Activated CD4-positive, alpha-beta memory T cell treated with anti-CD3 and anti-CD28 coated beads for 36 hours (primary cell): ENCODE measurements at places on chromosomes 2 and 18. TPM values are rescaled to one million over a fixed set of nuclear protein-coding genes. Genes with fewer than 3 reads are reported as not detected.
A peak's percentile ranks its signal among the peaks of the same experiment; 100 is the strongest.

DNA sequence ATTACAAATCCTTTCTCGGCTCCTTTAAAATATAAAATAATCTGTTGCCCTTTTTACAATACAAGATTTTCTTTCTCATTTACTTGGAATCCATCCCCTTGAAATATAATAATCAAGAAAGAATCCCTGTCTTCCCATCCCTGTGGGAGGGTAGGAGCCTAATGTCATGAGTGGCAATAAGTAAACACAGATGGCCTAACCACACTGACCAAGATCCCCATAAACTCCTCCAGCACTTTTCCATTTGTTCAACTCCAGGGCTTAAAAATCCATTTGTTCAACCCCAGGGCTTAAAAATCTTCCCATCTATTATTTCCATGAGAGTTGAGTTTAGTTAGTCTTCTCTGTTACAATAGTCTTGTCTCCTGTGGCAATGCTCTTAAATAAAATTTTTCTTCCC lies 297.6 kb downstream of the CDH7 start:
- no peaks in the 10 kb centered on the region for H3K4me1 ChIP-seq
- no peak overlapping the region for H3K27ac ChIP-seq
- H3K36me3 ChIP-seq = no peaks in the 10 kb centered on the region
- no peaks in the 10 kb centered on the region for H3K27me3 ChIP-seq
- no peak overlapping the region for H3K4me3 ChIP-seq

DNA sequence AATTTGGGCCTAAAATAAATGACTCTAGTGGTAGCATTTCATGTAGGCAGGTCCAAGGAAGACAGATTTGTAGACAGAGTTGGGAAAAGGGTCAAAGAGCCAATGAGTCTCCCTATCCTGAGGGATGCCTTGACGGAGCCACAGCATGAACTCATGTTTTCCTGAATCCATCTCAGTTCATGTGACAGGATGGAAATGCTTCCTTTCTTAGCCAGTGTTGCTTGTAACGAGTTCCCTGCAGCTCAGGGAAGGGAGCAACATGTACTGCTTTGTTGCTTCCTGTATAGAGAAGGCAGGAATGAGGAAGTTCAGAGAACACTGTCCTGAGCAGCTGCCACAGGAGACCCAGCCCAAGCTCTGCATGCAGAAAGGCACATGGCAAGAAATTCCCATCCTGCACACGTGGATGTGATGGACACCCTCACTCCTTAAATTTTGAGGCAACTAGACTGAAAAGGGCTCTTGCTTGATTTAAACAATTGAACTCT lies 27.9 kb downstream of the TMEM17 start:
- no peak for DNase-seq
- peaks cover 5% of the 10 kb centered on the region for H3K27me3 ChIP-seq
- H3K4me3 ChIP-seq = no peak overlapping the region
- H3K4me1 ChIP-seq = no peaks in the 10 kb centered on the region
- no peaks in the 10 kb centered on the region for H3K36me3 ChIP-seq
- no peak overlapping the region for H3K27ac ChIP-seq

The FOXD4L1 gene
- not detected for total RNA-seq

DNA sequence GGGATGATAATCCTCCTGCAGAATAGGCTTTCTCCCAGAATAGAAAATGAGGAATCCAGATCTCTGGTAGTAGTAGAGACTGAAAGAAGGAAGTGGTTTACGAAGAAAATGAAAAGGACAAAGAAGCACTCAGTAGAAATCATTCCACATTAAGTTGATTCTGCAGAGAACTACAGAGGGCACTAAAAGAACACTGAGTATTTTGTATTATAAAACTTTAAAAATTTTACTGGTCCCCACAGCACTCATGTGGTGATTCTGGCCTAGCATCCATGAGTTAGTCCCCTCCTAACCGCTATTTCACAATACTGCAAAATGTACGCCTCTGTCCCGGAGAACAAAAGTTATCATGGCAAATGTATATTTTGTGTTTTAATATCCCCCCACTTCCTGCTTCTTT lies 42.9 kb upstream of the SLC35F5 start:
- peaks cover 13% of the 10 kb centered on the region for H3K4me1 ChIP-seq
- no peak overlapping the region for H3K4me3 ChIP-seq
- H3K27me3 ChIP-seq = peaks cover 10% of the 10 kb centered on the region
- no peaks in the 10 kb centered on the region for H3K36me3 ChIP-seq
- no peak overlapping the region for H3K27ac ChIP-seq

GRCh38 chr2:161990741-161991140 lies 83.3 kb downstream of the DPP4 start:
- H3K36me3 ChIP-seq = peaks cover 15% of the 10 kb centered on the region
- H3K27me3 ChIP-seq = no peaks in the 10 kb centered on the region
- no peak for DNase-seq
- no peak overlapping the region for H3K4me3 ChIP-seq

GRCh38 chr2:112156152-112156986 lies 18.2 kb downstream of the FBLN7 start:
- H3K27ac ChIP-seq = peak overlapping the region; percentile 82
- no peaks in the 10 kb centered on the region for H3K27me3 ChIP-seq
- DNase-seq = peak; percentile 76
- peak overlapping the region; percentile 59 for H3K4me3 ChIP-seq
- H3K36me3 ChIP-seq = no peaks in the 10 kb centered on the region

- no peaks in the 10 kb centered on the region for H3K4me1 ChIP-seq
- H3K27me3 ChIP-seq = no peaks in the 10 kb centered on the region
- no peak for DNase-seq
These were observed 49.3 kb downstream of the FN1 start for GRCh38 chr2:215386566-215386965.

The KLHL41 gene
- total RNA-seq = 0.55 TPM

- DNase-seq = no peak
- H3K4me1 ChIP-seq = peaks cover 38% of the 10 kb centered on the region
- no peaks in the 10 kb centered on the region for H3K27me3 ChIP-seq
- H3K4me3 ChIP-seq = no peak overlapping the region
- H3K27ac ChIP-seq = no peak overlapping the region
These were observed 75.0 kb downstream of the BCL2 start for GRCh38 chr18:63244607-63245006.

- peak; percentile 89 for DNase-seq
- H3K36me3 ChIP-seq = no peaks in the 10 kb centered on the region
- H3K27me3 ChIP-seq = no peaks in the 10 kb centered on the region
- no peak overlapping the region for H3K27ac ChIP-seq
- H3K4me3 ChIP-seq = no peak overlapping the region
- H3K4me1 ChIP-seq = peaks cover 59% of the 10 kb centered on the region
These were observed 7.5 kb downstream of the SERTAD2 start for GRCh38 chr2:64646007-64646880.

The SKA1 gene
- 46.0 TPM for total RNA-seq

- H3K4me3 ChIP-seq = peak overlapping the region; percentile 91
- H3K27ac ChIP-seq = peak overlapping the region; percentile 98
- H3K4me1 ChIP-seq = peaks cover 41% of the 10 kb centered on the region
- DNase-seq = no peak
- H3K36me3 ChIP-seq = peaks cover 30% of the 10 kb centered on the region
These were observed 528 bp upstream of the PCGF1 start for GRCh38 chr2:74507926-74508520.

DNA sequence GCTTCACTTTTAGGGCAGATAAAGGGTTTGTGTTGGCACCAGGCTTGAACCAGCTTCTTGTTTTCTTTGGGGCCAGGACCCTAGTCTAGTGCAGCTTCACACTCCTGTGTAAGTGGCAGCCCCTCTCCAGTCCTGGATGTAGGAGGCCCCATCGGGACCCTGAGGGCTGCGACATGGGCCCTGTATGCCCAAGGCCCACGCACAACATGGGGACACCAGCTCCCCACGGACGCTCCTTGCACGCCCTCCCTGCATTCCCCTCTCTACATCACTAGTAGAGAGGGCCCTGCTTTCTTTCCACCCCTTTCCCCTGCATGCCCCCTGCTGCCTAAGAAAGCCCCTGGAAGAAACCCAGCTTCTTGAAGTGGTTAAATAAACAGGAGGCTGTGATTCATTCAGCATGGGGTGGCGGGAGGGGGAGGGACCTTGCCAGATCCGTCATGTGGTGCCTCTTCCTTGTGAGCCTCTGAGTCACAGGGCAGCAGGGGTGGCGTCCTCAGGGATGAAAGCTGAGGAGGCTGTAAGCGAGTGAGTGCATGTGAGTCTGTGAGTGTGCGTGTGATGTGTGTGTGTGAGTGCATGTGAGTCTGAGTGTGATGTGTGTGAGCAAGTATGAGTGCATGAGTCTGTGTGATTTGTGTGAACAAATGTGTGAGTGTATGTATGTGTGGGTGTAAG lies 42.5 kb downstream of the COPS8 start:
- no peaks in the 10 kb centered on the region for H3K4me1 ChIP-seq
- no peaks in the 10 kb centered on the region for H3K27me3 ChIP-seq
- peak; percentile 79 for DNase-seq
- no peak overlapping the region for H3K27ac ChIP-seq

- peak within 1 kb of the TSS; percentile 47 for H3K27ac ChIP-seq
- peaks cover 20% of the 10 kb centered on the region for H3K4me1 ChIP-seq
- DNase-seq = peak; percentile 93
- H3K36me3 ChIP-seq = no peaks in the 10 kb centered on the region
- H3K27me3 ChIP-seq = peaks cover 6% of the 10 kb centered on the region
These were observed at the start of gene TWSG1 for GRCh38 chr18:9334329-9334972. Gene TWSG1 (plus strand): TSS chr18:9334773. CDS start chr18:9337230, 2,457 bp downstream.

The TSPYL6 gene
- not detected for total RNA-seq

GRCh38 chr2:232646726-232647125 lies 13.3 kb downstream of the EFHD1 start:
- DNase-seq = no peak
- no peaks in the 10 kb centered on the region for H3K4me1 ChIP-seq
- H3K27me3 ChIP-seq = no peaks in the 10 kb centered on the region
- no peak overlapping the region for H3K27ac ChIP-seq

- peak overlapping the region; percentile 62 for H3K27ac ChIP-seq
- DNase-seq = no peak
- peaks cover 59% of the 10 kb centered on the region for H3K36me3 ChIP-seq
- H3K4me3 ChIP-seq = no peak overlapping the region
- H3K27me3 ChIP-seq = no peaks in the 10 kb centered on the region
These were observed 9.9 kb downstream of the CCT7 start for GRCh38 chr2:73243884-73244570.

GRCh38 chr2:237434866-237435311 lies 20.9 kb upstream of the COL6A3 start:
- peak overlapping the region; percentile 96 for H3K27ac ChIP-seq
- peaks cover 11% of the 10 kb centered on the region for H3K36me3 ChIP-seq
- no peaks in the 10 kb centered on the region for H3K27me3 ChIP-seq

- no peak overlapping the region for H3K4me3 ChIP-seq
- H3K4me1 ChIP-seq = peaks cover 11% of the 10 kb centered on the region
- no peak for DNase-seq
- H3K27me3 ChIP-seq = no peaks in the 10 kb centered on the region
These were observed 86.6 kb downstream of the WDSUB1 start for GRCh38 chr2:159199761-159200465.

DNA sequence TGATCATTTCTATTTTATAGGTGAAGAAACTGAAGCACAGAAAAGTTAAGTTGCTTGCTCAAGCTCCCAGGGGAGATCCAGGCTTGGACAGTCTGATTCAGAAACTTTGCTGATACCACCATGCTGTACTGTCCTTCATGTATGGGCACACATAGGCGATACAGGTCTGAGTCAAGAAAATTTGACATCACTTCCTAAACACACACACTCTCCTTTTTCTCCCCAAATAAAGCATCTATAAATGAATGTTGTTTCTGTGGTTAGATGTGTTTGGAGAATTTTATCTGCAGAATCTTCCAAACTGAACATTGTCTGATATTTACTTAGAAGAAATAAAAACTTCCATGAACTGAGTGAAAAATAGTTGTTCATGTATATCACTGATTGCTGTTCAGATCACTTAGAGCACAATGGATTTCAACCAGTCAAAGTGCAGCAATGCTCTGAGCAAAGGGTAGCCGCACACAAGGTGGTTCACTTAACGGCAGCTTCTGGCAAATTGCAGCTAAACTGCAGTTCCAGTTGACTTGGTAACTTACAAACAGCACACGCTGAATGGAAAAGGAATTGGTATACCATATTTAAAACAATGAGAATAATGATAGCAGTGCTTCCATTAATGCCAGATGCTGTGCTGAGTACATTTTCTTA lies 10.0 kb upstream of the AGFG1 start:
- H3K27ac ChIP-seq = peak overlapping the region; percentile 99
- peak overlapping the region; percentile 72 for H3K4me3 ChIP-seq
- peaks cover 79% of the 10 kb centered on the region for H3K4me1 ChIP-seq
